ENCODE measurements at places on chromosomes 1 and 21.

DNA sequence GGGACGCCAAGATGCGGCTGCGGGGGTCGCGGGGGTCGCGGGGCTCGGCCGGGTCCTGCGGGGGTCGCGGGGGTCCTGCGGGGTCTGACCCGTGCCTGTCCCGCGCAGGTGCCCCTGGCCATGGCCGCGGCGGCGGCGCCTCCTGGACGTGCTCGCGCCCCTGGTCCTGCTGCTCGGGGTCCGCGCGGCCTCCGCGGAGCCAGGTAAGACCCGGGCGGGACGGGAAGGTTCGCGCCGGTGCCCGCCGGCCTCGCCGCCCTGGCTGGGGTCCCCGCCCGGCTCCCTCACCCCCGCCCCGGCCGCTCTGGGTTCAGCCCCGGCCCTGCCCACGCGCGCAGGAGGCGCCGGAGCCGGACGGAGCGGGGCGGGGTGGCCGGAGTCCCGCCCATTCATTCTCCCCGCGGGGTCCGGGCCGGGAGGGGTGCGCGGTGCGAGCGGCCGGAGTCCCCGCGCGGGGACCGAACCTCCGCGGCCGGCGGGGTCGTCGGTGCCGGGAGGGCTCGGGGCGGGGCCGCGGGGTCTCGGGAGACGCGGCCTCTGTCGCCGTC is 380 bp downstream of the COL18A1 start:
- no peak overlapping the region for H3K27ac ChIP-seq
- peaks cover 44% of the 10 kb centered on the region for H3K27me3 ChIP-seq
- peaks cover 7% of the 10 kb centered on the region for H3K4me1 ChIP-seq
- H3K4me3 ChIP-seq, result no peak overlapping the region
- DNase-seq, result no peak

GRCh38 chr1:201142011-201142848 is 12.0 kb downstream of the TMEM9 start:
- no peak overlapping the region for H3K4me3 ChIP-seq
- no peaks in the 10 kb centered on the region for H3K4me1 ChIP-seq
- H3K27ac ChIP-seq, result no peak overlapping the region
- H3K27me3 ChIP-seq, result no peaks in the 10 kb centered on the region
- H3K36me3 ChIP-seq, result peaks cover 6% of the 10 kb centered on the region

GRCh38 chr1:114490274-114490693 is 20.7 kb downstream of the TRIM33 start:
- H3K27me3 ChIP-seq, result no peaks in the 10 kb centered on the region
- H3K36me3 ChIP-seq, result peaks cover 8% of the 10 kb centered on the region
- H3K4me1 ChIP-seq, result peaks cover 60% of the 10 kb centered on the region
- peak overlapping the region; percentile 56 for H3K27ac ChIP-seq
- peak overlapping the region; percentile 64 for H3K4me3 ChIP-seq

GRCh38 chr1:153872331-153872730 is 50.4 kb downstream of the GATAD2B start:
- peaks cover 19% of the 10 kb centered on the region for H3K4me1 ChIP-seq
- DNase-seq, result no peak
- no peak overlapping the region for H3K4me3 ChIP-seq
- H3K36me3 ChIP-seq, result no peaks in the 10 kb centered on the region
- no peaks in the 10 kb centered on the region for H3K27me3 ChIP-seq

- H3K27ac ChIP-seq, result no peak overlapping the region
- peaks cover 16% of the 10 kb centered on the region for H3K36me3 ChIP-seq
- no peaks in the 10 kb centered on the region for H3K4me1 ChIP-seq
- H3K27me3 ChIP-seq, result peaks cover 25% of the 10 kb centered on the region
- no peak overlapping the region for H3K4me3 ChIP-seq
- no peak for DNase-seq
Measured at GRCh38 chr1:16109571-16109970, 36.1 kb upstream of the FAM131C start.

All from natural killer cell treated with Interleukin-12 subunit alpha and Interleukin-12 subunit beta and Interleukin-15 and Interleukin-18, amount 100 ng/mL, for 72 hours (primary cell).